ENCODE measurements at places on chromosomes 16 and 17.

DNA sequence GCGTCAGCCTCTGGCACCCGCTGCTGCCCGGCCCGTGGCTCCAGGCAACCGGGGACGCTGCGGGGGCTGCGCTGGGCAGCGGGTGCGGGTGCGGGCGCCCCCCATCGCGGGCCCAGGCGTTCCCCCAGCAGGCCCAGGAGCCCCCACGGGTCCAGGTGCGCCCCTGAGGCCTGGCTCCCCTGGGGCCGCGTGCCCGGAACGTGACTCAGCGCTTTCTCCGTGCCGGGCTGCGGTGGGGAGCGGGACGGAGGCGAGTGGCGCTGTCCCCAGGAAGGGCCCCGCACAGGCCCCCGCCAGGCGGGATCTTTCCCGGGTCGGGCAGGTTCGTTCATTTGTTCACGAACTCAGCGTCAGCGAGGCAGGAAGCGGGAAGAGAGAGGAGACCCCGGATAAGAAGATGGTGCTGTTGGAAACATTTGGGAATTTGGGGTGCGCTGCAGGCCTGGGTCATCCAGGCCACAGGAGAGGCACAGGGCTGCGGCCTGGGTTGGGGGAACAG, 18.4 kb upstream of the EXOC7 start:
- DNase-seq: peak; percentile 9

GRCh38 chr17:17954079-17954478, 18.1 kb downstream of the TOM1L2 start:
- DNase-seq: no peak

DNA sequence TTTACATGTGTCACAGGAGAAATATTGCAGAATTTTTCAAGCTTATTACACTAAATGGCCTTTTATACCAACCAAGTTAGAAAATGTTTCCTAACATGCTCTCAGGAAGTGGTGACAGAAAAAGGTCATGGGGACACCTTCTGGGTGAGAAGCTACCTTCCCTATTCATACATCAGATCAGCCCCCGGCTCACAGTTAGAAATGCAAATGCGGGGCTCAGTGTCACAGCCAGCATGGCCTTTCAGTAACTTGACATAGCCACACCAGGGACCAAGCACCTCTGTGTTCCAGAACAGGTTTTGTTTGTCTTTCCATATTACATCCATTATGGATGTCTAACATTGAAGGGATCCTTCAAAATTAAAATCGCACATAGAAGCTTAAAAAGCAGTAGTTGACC, 59.5 kb downstream of the CHD9NB start:
- DNase-seq: no peak

DNA sequence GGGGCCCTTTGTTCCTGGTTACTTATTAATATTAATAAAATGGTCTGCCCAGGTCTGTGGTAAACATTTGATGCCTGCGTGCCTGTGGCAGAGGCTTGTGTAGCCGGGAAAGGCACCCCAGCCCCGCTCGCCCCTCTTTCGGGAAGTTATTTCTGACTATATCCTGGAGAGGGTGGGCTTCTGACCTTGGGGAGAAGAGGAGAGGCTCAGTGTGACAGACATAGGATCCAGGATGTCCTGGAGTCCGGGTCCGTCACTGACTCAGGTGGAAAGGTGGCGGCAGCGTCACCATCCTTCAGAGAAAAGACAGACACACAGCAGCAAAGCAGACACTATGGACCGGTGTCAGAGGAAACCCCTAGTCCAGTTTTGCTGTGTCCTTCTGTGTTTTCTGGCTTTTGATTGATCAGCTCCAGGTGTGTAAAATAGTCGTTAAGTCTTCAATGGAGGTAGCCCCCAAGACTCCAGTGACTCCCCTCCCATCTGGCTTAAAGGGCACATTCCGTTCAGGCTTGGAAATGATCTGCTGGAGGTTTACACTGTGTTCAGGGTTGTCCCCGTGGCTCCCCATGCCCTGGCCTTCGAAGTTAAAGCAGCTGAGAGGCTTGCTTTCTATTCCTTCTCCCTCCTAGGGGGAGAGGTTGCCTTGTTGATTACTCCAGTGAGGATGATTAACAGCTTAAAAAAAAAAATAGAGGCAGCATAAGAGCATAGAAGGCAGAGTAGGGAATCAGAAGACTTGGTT, 81.6 kb downstream of the CCDC182 start:
- DNase-seq: no peak

GRCh38 chr16:31327646-31328225, 27.2 kb upstream of the ITGAX start:
- no peak for DNase-seq

- no peak for DNase-seq
These were observed 141.5 kb upstream of the PLCG2 start for GRCh38 chr16:81637336-81638235.

- no peak for DNase-seq
These were observed 74.8 kb upstream of the RPL38 start for GRCh38 chr17:74128456-74129211.

GRCh38 chr17:15106540-15106939, 158.6 kb downstream of the PMP22 start:
- DNase-seq: peak; percentile 25

- DNase-seq: no peak
These were observed 16.9 kb downstream of the SPATA32 start for GRCh38 chr17:45244725-45245656.

- peak; percentile 71 for DNase-seq
These were observed 550 bp upstream of the RNF213 start for GRCh38 chr17:80260069-80260535.

DNA sequence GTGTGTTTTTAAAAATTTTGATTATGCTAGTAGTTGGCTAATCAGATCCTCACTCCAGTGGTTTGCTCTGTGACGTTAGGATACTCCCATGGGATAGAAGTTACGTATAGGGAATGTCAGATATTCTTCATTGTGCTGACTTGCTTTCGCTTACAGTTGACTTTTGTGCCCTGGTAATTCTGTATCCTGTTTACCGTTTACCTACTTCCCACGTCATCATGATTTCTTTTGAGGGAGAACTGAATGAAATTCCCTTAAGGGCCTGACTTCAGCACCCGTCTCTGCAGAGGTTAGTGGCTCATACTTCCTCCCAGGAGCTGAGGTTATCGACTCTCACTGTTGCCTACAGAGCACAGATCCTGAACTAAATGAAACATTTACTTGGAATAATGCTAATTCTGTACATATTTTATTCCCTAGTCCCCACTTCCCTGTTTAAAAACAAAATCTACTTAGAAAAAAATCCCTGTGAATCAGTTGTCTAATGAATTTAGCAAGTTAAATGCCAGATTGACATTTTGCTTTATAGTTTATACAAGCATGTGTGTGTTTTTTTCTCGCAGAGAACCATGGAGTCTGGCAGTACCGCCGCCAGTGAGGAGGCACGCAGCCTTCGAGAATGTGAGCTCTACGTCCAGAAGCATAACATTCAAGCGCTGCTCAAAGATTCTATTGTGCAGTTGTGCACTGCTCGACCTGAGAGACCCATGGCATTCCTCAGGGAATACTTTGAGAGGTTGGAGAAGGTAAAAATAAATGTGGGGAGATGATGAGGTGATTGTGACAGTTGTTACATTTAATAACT, 2.8 kb downstream of the PRKAR1A start:
- peak; percentile 67 for DNase-seq

DNA sequence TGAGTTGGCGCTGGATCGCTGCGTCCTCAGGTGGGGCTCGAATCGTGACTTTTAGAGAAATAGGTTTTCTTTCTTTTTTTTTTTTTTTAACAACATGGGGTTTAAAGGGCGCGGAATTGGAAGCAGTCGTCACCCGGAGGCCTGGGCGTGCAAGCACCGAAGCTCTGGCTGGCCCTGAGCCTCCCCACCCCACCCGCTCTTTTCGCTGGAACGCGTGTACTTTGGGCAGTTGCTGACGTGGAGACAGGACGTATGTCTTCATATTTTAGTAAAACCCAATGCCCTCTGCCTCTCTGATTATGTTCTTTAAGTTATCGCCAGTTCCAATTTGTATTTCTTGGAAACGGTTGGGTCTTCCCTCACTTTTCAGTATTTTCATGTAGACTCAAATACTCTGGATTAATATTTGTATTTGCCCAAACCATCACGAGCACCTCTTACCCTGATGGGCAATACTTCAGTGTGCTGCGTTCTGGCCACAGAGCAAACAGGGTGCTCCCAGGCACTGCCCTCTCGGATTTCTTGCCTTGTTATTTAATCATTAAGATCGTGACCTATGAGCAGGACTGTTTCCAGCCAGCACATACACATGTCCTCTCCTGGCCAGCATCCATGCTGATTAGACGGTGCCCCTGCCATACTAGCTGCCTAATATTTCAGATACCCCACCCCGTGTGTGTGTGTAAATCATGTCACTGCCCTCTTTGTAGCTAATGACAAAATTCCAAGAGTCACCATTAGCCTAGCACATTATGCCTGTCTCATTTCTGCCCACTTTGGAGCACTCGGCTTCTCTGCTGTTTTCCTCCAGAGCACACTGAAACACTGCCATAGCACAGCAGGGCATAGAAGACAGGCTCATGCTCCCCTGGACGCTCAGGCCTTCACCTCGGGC, 805 bp upstream of the C16orf95 start:
- peak; percentile 61 for DNase-seq

GRCh38 chr16:10658943-10659342, 35.8 kb downstream of the TEKT5 start:
- no peak for DNase-seq

- peak; percentile 18 for DNase-seq
These were observed 190.3 kb downstream of the RBFOX3 start for GRCh38 chr17:79420318-79421243.

DNA sequence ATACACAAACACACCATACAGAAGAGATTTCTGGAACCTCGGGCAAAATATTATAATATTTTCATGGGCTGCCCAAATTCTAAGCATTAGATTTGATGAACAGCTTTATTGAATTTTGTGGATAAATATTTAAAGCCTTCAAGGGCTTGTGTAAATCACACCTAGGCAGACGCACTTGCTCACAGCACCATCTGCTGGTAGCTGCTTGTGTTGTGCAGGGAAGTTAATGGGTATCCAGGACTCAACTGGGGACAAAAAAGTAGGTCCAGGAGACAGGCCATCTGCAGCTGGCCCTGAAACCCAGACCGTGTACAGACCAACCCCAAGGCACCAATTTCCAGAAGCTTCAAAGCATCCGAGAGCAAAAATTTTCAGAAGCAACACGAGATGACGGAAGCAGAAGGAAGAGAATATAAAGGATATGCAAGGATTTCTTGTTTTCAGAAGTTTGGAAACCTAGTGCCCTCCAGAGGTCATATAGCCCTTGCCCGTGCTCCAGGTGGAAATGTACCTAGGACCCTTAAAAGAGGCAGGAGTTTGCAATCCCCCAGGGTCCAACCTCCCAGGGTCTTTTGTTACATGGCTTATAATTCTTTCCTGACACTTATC, 140.0 kb downstream of the CHD9NB start:
- DNase-seq: peak; percentile 36

GRCh38 chr16:49994006-49994405, 31.0 kb upstream of the CNEP1R1 start:
- no peak for DNase-seq

DNA sequence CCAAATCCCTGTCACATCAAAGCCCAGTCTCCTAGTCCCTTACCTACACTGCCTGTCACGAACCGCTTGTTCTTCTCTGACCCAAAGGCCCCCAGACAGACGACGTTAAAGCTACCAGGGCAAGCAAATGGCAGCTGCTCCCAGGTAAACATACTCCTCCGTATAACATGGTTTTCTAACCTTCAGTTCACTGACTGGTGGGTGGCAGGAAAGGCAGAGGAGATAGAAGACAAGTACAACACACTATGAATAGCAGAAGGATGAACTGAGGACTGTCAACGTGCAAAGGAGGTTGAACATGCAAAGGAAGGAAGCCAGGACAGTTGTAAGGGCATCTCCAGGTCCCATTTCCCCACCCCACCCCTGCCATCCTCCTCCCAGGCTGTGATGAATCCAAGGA, 449.8 kb downstream of the SHISA9 start:
- DNase-seq: no peak

- DNase-seq: peak; percentile 6
These were observed 44.4 kb downstream of the CLEC19A start for GRCh38 chr16:19329932-19330331.

DNA sequence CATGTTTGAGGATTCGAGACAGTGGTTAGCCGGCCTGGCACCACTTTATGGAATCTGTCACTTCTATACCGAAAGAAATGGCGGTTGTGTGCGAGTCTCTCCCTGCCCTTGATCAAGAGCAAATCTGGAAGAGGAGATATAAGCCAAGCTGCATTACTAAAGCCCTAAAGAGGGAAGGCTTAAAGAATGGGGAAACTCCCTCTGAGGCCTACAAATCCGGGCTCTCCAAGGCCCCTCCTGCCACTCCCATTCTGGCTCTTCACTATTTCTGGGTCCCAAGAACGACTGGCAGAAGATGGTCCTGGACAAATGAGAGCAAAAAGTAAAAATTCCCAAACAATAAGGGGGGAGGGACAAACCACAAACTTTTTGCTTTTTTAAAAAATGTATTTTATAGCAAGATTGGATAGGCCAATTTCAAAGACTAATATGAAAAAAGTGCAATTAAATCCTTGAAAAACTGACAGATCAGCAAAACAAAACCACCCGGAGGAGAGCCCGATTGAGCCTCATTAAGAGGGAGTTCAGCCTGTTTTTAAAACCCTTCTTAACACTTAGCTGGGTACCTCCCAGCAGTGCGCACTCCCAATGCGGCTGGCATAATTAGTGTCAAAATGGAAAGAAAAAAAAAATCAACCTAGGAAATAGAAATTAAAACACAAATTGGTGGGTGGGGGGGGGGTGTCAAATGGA, 193.5 kb downstream of the ZFHX3 start:
- no peak for DNase-seq

- DNase-seq: no peak
These were observed 36.1 kb upstream of the HELZ start for GRCh38 chr17:67281053-67281452.

DNA sequence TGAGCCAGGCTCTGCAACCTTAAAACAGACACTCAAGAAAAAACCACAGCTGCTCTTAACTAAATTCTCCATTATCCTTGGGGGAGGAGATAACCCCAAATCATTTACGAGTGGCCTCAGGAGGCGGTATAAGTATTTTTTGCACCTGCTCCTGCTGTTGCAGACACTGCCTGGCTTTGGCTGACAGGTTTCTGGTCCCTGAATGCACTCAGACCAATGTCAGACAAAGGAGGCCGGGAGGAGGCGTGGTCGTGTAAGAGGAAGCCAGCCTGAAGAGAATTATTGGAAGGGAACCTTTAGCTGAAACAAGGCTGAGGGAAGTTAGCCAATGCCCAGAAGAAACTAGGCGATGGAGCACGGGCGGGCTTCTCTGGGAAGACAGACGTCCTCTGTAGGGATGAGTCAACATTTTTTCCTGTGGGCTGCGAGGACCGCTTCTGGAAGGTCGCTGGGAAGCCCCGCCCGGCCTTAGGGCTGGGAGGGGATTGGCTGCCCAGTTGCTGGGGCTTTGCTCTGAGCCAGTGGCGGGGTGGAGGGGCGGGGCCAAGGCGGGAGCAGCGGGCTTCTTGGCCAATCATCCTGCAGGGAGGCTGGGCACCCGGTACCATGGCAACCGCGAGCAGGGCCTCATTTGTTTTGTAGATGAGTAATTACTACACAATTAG, 82.3 kb downstream of the CCDC182 start:
- peak; percentile 99 for DNase-seq

- no peak for DNase-seq
These were observed 364.1 kb downstream of the CPPED1 start for GRCh38 chr16:12439399-12440227.

DNA sequence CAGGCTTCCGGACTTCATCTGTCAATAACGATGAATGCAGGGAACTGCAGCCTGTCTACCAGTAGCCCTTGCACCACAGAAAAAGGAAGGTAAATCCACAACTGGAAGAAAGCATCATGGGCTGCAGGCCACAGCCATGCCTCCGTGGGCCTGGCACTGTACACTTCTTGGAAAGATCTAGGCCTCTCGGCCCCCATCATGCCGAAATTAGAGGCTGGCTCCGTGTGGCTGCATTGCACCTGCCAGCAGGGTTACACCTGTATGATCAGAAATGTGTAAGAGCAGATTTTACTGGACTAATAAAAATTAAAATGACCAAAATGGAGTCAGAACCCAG, 52.2 kb downstream of the SDK2 start:
- DNase-seq: no peak

Data from AG10803 (cell line).